ENCODE measurements at places on chromosomes 1 and 21.

GRCh38 chr1:67886076-67886475 is 52.8 kb upstream of the GNG12 start:
- no peak for DNase-seq

GRCh38 chr1:118841521-118841920 is 146.6 kb downstream of the TBX15 start:
- DNase-seq, result no peak

DNA sequence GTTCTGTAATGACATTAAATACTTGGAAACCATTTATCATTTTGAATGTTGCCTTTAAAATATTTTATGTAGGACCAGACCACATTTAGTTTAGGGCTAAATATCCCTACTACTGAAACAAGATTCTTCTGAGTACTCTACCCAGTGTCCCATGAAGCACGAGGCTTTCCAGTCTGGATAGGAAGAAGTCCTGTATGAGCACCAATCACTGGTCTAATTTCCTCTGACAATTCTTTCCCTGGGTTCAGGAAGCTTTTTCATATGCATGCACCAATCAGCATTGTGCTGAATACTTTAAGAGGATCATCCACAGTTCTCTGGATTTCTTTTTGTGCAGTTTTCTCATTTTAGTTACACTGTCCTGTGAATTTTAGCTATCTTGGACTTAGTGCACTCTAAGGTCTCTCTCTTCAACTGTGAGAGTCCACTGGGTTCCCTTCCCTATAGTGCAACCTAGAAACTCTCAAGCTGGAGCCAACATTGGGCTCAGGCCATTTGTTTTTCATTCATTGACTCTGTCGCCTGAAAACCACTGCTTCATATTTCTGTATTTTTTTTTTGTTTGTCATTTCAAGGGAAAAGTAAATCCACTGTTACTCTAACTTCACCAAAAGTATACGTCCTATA is 45.9 kb downstream of the TUT4 start:
- DNase-seq, result no peak

DNA sequence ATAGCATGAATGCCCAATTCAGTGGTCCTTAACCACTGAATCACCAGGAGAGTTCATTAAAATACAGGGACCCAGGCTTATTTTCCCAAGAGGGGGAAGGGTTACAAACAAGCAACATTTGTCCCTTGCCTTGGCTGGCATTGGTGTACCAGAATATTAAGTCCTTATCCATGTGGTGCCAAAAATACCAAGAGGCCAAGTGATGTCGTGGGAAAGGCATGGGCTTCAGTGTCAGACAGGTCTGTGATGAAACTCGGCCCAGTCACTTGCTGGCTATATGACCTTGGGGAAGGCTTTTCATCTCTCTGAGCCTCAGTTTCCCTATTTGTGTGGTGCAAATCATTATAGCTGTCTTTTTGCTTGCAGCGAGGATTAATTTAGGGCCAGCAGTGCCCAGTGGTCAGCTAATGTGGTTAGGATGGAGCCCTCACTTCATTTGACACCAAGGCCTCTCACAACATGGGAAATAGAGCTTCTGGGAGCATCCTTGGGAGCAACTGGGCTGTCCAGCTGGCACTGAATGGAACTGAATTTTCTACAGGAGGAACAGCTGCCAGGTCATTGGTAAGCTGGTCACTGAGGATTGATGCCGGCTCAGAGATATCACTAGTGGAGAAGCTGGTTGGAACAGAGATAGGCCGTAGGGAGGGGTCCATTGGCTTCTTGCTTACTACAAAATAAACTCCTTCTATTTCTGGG is 77.2 kb upstream of the PPP2R5A start:
- no peak for DNase-seq

DNA sequence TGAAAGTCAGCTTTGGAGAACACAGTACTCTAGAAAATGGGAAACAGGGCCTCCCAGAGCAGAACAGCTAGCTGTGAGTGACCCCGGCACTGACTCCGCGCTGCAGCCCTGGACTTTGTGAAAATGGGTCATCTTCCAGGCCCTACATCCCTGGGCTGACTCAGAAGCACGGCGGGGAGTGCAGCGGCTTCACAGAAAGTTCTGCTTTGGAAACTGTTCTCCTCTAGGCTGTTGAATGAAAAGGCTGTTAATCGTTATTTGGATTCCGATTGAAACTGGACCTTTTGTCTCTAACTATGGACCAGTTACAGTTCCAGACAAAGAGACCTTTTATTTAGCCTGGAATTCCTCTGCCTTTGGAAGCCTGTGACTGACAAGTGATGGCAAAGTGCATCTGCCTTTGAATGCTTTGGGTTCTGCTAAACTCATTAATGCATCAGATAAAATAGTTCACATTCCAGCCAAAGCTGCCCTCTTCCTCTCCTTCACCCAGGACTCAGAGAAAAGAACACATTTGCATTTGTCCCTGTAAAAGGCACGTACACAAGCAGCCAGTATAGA is 144.9 kb upstream of the HOOK1 start:
- DNase-seq, result no peak

GRCh38 chr1:43147625-43148327 is 24.3 kb downstream of the EBNA1BP2 start:
- no peak for DNase-seq

DNA sequence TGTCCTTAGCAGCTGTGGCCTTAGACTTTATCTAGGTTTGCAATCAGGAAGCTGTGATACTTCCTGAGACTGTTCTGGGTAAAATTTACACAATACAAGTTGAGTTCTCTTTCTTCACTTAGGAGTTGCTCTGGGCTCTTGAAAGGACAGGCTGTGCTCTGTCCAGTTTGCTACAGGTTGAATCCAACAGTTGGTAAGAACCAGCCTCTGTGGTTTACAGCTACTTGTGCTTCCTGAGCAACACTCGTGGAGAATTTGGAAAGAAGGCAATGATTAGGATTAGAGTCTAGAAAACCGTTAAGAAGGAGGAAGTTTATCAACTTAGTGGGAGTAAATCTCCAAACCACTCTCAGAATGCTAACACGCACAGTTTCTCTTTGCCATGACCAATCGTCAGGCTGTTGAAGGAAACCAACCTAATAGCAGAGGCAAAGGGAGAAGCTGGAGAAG is 26.8 kb downstream of the GFI1 start:
- DNase-seq, result no peak

DNA sequence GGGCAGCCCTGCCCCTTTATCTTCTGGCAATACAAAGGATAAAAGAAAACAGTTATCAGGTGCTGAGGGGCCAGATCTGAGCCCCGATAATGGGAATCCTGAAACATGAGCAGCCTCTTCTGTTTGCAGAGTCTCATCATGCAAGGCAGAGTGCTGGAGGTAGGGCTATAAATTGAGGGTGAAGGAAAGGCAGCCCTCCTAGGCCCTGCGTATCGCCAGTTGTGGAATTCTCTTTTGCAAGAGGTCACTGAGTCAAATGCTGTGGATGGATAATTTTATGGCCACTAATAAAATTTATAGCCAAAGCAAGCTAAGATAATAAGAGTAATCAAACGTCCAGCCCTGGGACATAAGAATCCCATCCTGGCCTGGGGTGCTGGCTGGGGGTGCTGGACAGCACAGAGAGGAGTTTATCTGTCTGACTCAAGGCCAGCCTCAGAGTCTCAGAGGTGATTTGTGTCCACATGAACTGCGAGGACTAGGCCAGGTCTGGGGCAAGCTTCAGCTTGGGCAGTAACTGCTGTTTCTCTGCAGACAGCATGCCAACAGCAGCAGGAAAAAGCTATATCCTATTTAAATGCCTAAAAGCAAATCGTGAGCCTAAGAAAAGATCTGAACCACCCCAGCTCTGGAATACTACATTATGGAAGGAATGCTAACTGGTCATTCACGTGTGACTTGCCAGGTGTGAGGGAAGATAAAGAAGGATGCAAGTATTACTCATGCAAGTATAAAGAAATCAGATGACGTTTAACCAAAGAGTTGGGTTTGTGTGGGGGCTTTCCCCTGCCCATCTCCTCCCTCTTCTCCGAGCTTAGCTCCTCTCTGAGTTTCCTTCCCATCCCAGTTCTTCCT is 254.8 kb downstream of the KIF26B start:
- no peak for DNase-seq

- DNase-seq, result no peak
Measured at GRCh38 chr1:200558866-200559459, 61.6 kb downstream of the KIF14 start.

DNA sequence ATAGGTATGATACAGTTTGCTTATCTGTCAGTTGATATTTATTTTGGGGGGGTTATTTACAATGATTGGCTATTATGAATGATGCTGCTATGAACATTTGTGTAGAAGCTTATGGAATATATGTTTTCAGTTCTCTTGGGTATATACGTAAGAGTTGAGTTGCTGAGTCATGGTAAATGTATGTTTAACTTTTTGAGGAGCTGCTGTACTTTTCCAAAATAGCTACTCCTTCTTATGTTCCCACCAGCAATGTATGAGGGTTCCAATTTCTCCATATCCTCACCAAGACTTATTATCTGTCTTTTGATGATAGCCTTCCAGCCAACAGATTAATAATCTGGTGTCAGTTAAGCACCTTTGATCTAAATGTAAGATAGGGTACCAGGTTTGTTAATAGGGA is 11.9 kb downstream of the SOAT1 start:
- no peak for DNase-seq

DNA sequence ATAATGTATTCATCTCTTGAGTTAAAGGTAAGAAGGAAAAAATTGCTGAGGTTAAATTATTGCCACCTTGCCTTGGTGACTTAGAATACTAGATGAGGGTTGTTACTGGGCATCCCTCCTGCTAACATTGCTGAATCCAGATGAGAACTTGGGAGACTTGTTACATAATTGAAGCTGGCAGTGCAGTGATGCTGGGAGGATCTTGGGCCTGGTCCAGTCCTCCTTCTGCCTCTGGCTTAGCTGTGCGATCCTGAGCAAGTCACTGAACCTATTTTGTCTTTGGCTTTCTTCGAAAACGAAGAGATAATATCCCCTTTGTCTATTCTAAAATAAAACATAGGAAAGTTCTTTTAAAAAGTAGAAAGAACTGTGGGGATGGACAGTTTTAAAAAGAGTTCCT is 244.9 kb upstream of the NRIP1 start:
- DNase-seq, result no peak

GRCh38 chr1:183896466-183897048 is 91.6 kb downstream of the RGL1 start:
- DNase-seq, result no peak

GRCh38 chr1:104358086-104358485 is 608.4 kb downstream of the AMY1C start:
- DNase-seq, result no peak

DNA sequence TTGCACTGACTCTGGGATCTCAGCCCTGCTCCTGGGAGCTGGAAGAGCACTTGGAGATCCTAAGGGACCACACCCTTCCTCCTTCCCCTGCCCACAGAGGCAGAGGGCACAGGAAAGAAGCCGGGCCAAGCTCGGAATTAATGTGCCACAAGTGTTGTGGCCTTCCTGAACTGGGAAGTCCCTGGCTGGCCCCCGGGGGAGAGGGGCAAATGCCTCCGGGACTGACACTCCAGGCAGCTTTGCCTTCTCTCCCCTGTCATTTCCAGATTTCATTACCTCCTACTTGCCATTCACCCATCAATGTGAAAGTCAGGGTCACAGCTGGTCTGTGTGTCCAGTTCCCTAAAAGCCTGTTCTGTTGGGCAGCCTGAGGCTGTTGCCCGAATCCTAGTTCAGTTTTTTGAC is 21.7 kb downstream of the SESN2 start:
- DNase-seq, result no peak
